AML-193 (cell line): ENCODE measurements at places on chromosomes 13 and 19.

DNA sequence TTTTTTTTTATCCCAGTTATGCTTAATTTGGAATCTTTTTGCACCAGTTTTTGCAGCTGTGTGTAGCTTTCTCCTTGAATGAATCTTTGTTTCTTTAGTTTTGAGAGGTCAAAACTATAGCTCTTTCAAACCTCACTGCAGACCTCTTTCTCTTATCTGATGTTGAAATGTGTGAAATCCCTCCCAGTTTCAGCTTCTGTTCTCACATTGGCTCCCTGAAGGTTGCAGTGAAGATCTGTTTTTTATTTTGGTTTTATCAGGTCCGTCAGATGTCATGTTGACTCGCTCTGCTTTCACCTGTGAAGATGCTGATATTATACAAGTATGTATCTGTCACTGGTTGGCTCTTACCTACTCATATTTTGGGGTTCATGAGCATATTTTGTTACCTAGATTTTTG is 372.0 kb downstream of the RFC3 start:
- DNase-seq = no peak

DNA sequence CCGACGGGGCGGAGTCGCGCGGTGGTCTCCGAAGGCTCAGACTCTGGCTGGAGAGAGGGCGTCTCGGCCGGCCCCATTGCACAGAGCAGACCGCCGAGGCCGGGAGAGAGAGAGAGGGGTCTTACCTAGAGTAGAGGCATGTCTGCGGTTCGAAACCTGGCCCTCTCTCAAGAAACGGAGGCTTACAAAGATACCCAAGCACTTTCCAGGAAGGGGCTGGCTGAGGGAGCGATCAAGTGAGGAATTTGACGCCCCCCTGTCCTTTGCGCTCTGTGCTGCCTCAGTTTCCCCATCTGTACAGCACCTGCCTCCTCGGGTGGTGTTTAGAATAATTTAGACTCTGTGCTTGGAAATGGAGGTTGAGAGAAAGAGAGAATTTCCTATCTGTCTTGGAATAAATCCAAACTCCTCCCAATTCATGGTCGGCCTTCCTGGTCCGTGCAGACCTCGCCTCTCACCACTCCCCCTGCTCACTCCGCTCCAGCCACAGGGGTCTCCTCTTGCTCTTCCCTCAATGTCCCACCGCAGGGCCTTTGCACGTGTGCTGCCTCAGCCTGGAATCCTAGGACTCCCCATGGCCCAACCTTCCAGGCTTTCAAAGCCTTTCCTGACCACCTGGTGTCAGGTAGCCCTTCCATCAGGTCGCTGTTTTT is 658 bp upstream of the ISOC2 start:
- DNase-seq = peak; percentile 29

GRCh38 chr13:96984051-96984508 is 10.2 kb downstream of the OXGR1 start:
- no peak for DNase-seq

GRCh38 chr13:27788271-27788670 is 4.0 kb upstream of the GSX1 start:
- no peak for DNase-seq

- no peak for DNase-seq
Observed at GRCh38 chr19:46014941-46015686, 7.7 kb downstream of the PGLYRP1 start.

DNA sequence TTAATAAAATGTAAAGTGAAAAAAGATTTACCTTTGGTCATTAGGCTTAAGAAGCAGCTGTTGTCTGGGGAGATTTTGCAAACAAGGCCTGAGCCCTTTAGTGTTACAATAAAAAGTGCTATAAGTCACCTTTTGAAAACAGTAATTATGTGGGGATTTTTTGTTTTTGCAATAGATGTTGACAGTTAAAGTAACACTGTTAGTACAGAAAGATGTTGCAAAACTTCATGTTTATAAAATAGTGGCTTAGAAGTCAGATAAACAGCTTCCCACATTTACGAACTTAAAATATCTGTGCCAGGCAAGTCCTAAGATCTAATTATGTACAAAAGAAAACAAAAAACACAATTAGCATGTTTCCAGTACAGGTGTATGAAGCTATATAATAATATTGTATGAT is 138.0 kb upstream of the IRS2 start:
- no peak for DNase-seq

DNA sequence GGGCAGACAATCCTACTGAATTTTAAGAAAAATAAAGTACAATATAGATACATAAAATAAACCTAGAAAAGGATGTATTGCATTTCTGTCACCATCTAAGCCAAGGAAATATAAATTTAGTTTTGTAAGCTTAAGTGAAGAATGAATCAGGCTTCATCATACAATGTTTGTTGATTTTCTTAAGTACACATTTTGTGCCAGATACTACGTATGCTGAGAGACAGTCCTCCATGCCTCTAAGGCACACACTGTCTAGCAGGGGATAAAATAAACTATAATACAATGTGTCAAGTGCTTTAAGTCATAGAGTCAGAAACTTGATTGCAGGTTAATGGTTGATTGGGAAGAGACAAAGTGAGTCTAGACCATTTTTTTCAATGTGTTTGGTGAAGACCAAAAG is 465.7 kb downstream of the TBC1D4 start:
- no peak for DNase-seq

DNA sequence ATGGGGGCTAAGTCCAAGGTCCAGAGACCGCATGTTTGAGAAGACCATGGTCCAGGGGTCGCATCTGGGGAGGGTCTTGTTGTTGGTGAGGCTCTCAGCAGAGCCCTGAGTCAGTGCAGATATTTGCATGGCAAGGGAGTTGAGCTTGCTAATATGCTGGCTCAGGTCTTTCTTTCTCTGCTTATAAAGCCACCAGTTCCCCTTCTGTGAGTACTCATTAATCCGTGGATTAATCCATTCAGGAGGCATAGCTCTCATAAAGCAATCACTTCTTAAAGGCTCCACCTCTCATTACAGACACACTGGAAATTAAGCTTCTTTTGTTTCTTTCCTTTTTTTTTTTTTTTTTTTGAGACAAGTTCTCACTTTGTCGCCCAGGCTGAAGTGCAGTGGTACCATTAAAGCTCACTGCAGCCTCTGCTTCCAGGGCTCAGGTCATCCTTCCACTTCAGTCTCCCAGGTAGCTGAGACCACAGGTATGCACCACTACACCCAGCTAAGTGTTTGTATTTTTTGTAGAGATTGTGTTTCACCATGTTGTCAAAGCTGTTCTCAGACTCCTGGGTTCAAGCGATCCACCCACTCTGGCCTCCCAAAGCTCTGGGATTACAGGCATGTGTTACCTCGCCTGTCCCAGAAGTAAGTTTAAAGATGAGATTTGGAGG is 216.4 kb downstream of the SLITRK5 start:
- DNase-seq = no peak

DNA sequence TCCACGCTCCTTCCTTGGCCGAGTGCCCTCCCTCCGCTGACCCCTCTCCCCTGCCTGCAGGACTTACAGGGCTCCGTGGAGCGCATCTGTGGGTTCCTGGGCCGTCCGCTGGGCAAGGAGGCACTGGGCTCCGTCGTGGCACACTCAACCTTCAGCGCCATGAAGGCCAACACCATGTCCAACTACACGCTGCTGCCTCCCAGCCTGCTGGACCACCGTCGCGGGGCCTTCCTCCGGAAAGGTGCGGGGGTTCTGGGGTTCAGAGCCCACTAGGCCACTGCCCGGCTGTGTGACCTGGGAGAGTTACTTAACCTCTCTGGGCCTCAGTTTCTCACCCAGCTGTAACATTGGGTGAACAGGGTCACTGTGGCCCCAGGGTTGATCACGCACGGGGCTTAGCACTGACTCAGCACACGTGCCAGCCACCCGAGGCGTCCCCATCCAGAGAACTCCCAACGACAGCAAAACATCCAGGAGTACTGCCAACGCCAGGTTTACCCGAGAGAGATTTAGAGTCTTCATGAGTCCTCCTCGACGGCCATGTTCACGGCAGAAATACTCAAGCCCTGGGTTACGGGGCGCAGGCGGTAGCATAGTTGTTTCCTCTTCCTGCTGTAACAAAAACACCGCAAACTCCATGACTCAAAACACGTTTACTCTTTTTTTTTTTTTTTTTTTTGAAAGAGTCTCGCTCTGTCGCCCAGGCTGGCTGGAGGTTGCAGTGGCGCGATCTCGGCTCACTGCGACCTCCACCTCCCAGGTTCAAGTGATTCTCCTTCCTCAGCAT is 9.7 kb upstream of the SPACA4 start:
- no peak for DNase-seq

DNA sequence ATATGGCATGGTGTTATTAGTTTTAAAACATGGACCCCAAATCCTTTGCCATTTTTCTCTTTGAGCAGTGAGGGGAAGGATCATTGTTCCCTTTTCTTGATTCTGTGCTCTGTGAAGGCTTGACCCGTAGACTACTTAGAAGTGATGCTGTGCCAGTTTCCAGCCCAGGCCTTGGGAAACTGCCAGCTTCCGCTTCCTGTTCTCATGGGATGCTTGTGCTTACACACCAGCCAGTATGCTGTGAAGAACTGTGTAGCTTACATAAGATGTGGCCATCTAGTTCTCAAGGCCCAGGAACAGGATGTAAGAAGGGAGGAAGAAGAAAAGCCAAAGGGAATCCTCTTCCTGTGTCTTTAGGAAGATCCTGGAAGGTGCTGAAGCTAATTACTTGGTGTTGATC is 180.9 kb downstream of the PCCA start:
- peak; percentile 95 for DNase-seq

DNA sequence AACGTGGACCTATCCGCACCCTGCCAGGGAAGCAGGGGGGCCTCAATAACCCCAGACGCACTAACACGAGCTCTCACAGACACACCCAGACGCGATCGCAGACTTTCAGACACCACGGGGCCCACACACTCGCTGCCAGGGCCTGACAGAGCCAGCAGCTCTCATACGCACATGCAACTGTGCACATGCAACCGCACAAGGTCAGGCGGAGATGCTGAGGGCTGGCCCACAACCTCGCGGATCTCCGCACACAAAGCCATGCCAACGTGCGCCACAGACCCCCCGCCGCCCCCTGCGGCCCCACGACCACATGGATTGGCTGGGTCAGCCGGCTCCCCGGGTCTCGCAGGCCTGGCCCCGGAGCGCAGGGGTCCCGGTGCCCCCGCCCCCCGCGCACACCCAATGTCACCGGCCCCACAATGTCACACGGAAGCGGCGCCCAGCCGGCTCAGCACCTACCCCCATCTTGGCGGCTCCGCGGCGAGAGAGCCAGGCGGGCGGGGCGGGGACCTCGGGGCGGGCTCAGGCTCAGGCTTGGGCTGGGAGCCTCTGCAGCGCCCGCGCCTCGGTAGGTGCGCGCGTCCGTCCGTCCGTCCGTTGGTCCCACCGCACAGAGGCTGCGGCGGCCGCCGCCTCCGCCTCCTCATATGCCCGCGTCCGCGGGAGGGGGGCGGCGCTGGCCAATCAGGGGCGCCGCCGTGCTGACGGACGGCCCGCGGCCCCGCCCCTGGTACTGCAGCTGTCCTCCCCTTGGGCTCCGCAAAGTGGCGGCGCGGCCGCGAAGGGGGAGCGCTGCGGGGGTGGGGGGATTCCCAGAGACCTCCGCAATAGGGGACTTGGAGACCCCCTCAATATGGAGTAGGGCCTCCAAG is at the start of gene ATP1A3:
Gene ATP1A3 (minus strand): TSS at position 619 of the 872 bp plus-strand sequence. CDS start 154 bp downstream, at position 465.
- DNase-seq = peak; percentile 62

- no peak for DNase-seq
Observed at GRCh38 chr19:4691373-4691772, 21.2 kb upstream of the MYDGF start.

- no peak for DNase-seq
Observed at GRCh38 chr13:66154354-66154753, 1075.8 kb downstream of the PCDH9 start.

- no peak for DNase-seq
Observed at GRCh38 chr19:54391589-54392061, 23.6 kb upstream of the TTYH1 start.

DNA sequence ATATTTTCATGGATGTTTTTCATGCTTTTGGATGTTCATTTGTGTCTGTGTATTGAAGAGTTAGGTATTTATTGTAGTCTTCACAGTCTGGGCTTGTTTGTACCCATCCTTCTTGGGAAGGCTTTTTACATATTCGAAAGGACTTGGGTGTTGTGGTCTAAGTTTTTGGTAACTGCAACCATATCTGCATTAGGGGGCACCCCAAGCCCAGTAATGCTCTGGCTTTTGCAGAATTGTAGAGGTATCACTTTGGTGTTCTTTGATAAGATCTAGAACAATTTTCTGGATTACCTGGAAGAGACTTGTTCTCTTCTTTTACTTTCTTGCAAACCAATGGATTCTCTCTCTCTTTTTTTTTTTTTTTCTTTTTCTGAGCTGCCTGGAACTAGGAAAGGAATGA is 581.3 kb downstream of the DACH1 start:
- no peak for DNase-seq

GRCh38 chr19:51754109-51754508 is 2.4 kb upstream of the FPR1 start:
- DNase-seq = peak; percentile 12

GRCh38 chr19:10430505-10431253 is 10.3 kb downstream of the PDE4A start:
- no peak for DNase-seq

DNA sequence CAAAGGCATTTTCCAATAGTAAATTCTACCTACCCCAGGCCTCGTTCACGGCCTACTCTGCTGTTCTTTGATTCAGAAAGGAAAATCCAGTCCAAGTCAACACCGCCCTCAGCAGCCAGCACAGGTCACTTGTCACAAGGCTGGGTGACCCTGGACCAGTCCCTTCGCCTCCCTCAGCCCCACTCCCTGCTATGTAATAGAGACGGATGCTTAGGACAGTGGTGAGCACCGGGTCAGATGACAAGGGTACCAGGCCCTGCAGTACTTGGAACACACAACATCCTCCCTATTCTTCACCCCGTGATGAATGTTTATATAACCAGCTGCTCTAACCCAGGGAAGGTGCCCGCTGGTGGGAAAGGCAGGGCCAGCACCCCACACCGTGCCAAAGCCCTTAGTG is 14.3 kb downstream of the LATS2 start:
- no peak for DNase-seq

- DNase-seq = no peak
Observed at GRCh38 chr13:85638265-85638664, 161.0 kb downstream of the SLITRK6 start.

DNA sequence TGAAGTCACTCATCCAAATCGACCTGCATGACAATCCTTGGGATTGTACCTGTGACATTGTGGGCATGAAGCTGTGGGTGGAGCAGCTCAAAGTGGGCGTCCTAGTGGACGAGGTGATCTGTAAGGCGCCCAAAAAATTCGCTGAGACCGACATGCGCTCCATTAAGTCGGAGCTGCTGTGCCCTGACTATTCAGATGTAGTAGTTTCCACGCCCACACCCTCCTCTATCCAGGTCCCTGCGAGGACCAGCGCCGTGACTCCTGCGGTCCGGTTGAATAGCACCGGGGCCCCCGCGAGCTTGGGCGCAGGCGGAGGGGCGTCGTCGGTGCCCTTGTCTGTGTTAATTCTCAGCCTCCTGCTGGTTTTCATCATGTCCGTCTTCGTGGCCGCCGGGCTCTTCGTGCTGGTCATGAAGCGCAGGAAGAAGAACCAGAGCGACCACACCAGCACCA is 5.9 kb downstream of the SLITRK5 start:
- DNase-seq = no peak

DNA sequence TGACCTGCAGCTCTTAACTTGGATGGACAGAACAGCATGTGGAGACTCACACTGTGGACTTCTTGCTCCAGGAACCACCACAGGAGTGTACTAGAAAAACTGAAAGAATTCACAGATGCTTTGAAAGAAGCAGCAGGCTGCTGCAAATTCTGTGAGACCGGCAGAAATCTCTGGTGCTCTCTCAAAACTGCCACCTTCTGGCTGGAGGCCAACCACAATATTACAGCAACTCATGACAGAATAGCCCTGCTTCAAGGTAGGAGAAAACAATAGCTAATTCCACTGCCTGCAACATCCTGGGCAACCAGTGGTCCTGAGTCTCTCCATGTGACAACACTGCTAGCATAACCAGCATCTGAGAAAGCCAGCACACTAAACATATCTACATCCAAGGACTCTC is 26.9 kb downstream of the CDK8 start:
- DNase-seq = no peak
